Fibroblast of upper back skin (primary cell): ENCODE measurements at places on chromosomes 16 and 17.
A peak's percentile ranks its signal among the peaks of the same experiment; 100 is the strongest.

GRCh38 chr16:11677959-11678881, 10.0 kb downstream of the SNN start:
- no peak for DNase-seq

DNA sequence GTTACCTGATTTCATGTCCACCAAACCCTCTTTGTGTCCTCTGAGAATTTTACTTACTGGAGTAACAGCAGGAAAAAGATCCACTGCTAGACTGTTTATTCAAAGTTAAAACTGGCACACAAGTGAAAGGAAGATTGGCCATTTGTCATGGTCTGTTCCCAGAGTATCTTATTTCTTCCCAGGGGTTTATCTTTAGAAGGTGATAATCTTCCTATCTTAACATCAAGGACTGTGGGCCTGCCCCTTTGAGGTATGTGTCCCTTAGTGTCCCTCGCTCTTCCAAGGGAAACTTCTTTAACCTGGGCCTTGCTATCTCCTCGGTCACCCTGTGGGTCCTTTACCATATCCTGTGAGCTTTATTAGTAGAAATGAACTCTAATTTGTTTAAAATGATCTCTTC, 49.7 kb downstream of the ARHGAP44 start:
- DNase-seq = no peak

GRCh38 chr17:68455901-68456338, 1.4 kb downstream of the WIPI1 start:
- DNase-seq = peak; percentile 83

DNA sequence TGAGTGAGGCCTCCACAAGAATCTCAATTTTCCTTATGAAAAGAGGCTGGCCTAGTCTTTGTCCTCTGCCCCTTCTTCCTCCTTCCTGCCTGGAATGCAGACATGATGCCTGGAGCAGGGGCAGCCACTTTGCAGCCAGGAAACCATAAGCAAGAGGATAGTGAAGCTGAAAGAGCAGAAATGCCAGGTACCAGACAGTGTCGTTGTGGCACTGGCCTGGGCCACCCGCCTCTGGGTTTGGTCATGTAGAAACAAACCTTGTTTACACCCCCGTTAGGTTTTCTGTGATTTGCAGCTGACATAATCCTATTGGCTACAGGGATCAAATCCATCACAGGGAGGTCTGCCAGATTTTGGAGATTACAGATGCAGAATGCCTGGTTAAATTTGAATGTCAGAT, 16.5 kb downstream of the CBFA2T3 start:
- no peak for DNase-seq

- no peak for DNase-seq
Observed at GRCh38 chr17:36501351-36501750, 14.9 kb downstream of the ZNHIT3 start.

DNA sequence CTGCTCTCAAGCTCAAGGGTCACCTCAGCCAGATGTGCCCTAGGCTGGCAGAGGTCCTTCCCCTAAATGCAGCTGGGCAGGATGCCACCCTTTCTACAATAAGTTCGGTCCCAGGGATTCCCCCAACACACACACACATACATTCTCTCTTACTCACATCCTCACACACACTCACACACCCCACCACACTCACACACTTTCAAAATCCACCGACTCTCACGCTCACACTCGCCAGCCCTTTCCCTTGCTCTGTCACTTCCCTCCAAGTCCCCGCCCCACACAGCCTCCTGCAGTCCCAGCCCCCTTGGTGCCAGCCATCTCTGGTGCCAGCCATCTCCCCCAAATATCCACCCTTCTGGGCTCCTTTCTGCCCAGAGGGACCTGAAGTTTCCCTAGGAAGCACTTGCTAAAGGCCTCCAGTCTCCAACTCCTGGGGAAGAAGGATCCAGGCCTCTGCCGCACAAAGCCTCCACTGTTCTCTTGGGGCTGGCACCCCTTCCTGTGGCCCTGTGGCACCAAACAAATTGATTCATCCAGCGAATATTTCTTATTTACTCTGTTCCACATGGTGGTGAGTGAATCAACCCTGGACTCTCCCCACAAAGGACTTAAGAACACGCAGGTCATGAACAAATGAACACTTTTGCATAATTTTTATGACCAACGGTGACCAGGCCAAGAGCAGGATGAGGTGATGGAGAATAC, 3.8 kb upstream of the USP36 start:
- DNase-seq = no peak

- DNase-seq = no peak
Observed at GRCh38 chr17:61632826-61633225, 41.8 kb upstream of the NACA2 start.

- no peak for DNase-seq
Observed at GRCh38 chr16:50268352-50268751, 2.0 kb downstream of the ADCY7 start.

- DNase-seq = no peak
Observed at GRCh38 chr17:80569924-80570323, 25.3 kb downstream of the RPTOR start.

DNA sequence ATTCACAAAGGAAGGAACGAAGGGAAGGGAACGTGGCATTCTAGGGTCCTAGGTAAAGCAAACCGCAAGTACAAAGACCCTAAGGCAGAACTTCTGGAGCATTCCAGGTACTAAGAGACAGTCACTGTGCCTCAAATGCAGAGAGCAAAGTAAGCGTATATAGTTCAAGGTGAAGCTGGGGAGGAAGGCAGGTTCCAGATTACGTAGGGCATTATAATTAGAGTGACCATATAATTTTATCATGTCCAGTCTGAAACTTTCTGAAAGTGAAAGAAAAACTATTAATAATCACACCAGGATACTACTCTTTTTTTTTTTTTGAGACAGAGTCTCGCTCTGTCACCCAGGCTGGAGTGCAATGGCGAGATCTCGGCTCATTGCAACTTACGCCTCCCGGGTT, 25.7 kb downstream of the METTL16 start:
- DNase-seq = no peak

DNA sequence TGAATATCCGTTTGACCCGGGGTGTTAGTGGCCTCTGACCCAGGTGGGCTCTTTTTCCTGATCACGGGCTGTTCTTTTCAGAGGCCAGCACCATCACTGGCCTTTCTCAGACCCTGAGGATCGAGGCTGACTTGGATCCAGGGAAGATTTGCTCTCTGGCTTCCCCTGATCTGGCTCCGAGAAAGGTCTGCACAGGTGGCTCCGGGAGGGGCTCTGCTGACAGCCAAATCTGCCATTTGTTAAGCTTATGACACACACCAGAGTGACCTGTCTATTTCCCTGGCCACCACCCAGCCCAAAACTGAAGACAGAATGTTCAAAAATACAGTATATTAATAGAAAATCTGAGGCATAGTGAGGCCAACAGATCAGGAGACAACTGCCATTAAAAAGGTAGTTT, 221.8 kb upstream of the TNRC6C start:
- DNase-seq = no peak

GRCh38 chr16:35690413-35690812, 2231.0 kb downstream of the TP53TG3F start:
- no peak for DNase-seq

DNA sequence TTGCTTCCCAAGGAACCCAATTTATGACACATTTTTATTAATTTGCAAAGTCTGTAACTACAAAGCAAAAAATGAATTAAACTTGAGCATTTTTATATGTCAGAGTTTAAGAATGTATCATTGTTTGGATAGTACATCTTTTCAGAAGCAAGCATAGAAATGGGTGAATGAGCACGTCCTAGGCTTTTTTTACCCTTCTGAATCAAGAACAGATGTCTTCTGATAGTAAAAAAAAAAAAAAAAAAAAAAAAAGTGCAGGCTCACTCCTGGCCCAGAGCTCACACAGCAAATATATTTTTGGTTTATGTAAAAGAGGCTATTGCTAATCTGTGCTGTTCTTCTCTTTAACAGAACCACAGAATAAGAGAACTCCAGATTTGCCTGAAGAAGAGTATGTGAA, 6.3 kb downstream of the TERF2IP start:
- peak; percentile 68 for DNase-seq

DNA sequence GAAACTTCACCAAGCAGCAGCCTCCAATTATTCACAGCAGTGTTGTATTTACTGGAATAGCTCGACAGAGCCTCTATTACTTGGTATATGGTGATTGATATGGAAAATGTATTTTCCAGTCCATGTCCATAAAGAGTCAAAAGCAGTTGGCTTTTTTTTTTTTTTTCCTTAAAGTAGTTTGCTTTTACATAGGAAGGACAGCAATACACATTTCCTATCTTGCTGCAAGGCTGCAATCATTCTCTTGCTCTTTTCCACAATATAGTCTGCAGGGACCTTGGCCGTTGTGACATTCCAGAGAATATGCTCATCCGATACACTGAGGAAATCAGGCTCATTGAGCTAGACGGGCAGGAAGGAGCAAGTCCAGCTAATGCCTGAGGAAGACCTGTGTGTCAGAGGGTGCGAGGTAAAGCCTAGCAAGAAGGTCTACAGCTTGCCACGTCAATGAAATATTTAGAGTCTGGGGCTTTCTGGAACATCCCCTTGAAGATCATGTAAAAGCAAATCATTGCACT, 131.1 kb downstream of the ENGASE start:
- peak; percentile 26 for DNase-seq

DNA sequence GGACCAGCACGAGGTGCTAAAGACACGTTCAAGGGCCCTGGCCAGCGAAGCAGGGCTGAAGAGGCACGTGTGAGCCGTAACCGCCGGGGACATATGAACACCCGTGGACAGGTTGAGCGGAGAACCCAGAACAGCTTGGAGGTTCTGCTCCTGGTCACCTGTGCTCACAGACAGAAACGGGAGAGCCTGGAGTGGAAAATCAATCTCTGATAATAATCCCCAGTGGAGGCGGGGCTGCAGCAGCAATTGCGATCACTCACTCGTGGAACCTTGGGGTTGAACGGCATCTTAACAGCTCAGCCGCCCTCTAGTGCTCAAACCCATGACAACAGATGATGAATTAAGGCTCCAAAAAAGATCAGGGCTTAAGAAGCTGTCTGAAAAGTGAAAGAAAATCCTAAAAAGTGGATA, 25.6 kb downstream of the WIPI1 start:
- DNase-seq = no peak

GRCh38 chr16:78290395-78290794, 190.9 kb downstream of the WWOX start:
- DNase-seq = no peak

DNA sequence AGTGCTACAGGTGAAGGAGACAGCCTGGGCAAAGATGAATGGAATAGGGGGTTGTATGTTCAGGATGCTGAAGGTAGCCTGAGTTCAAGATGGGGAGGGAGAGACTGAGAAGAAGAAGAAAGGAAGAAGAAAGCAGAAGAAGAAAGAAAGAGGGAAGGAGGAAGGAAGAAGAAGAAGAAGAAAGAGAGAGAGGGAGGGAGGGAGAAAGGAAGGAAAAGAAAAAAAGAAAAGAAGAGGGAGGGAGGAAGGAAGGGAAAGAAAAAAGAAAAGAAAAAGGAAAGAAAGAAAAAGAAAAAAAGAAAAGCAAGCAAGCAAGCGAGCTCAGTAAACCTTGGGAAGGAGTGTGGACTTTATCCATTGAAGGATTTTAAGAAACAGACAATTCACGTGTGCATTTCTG, 7.8 kb downstream of the CCDC42 start:
- DNase-seq = no peak

DNA sequence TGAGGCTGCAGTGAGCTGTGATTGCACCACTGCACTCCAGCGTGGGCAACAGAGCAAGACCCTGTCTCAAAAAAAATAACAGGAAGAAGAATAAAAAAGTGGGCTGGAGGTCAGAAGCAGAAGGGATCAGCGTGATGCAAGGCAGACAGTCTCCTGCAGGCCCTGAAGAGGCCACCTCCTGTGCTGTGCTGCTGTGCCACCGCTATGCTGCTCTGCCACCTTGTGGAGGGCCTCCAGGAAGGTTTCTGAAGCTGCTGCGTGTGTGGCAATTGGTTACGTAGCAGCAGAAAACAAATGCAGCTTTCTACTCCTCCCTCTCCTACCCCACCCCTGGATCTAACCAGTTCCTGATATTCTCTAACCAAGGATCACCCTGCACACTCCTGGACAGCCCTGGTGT, 815.5 kb downstream of the KCNJ18 start:
- DNase-seq = no peak

GRCh38 chr17:4950075-4950745, 709 bp upstream of the ENO3 start:
- no peak for DNase-seq

DNA sequence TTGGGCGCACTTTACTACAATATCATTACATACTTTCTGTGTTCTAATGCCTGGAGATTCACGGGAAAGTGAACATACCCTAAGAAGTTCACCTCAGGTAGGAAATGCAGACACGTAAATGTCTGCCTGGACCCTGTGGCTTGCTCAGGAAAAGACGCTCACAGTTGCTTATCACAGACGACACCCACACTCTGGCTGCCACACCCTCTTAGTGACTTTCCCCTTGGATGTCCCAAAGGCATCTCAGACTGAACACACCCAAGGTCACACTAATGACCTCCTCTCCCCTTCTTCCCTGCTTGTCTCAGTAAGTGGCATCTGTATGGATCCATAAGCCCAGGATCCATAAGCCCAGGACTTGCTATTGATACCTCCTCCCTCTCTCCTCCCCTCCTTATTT, 32.6 kb downstream of the CDRT15 start:
- DNase-seq = no peak

GRCh38 chr17:58615768-58616659, 75.8 kb downstream of the TEX14 start:
- no peak for DNase-seq

DNA sequence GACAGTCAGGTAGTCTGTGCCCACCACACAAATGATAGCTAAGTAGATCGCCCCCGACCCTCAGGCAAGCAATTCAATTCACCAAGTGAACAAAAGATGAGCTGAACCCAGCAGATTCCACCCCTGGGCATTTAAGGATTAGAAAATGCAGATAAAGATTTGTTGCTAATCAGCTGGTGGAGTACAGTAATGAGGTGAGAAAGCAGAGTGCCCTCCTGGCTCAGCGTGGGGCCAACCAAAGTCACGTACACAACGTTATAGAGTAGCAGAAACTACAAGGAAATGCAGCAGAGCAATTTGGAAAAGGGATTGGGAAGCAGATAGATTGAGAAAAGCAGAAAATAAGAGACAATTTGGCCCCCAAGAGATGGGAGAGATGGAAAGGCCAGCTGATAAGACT, 91.2 kb downstream of the SOX9 start:
- no peak for DNase-seq

- no peak for DNase-seq
Observed at GRCh38 chr17:51946311-51946710, 212.2 kb downstream of the CA10 start.

GRCh38 chr17:32136856-32137255, 5.4 kb upstream of the RHOT1 start:
- no peak for DNase-seq
